ENCODE measurements at places on chromosomes 12 and 14. TPM values are rescaled to one million over a fixed set of nuclear protein-coding genes. Genes with fewer than 3 reads are reported as not detected.

The MYL2 gene
- total RNA-seq: not detected

- H3K4me1 ChIP-seq: no peaks in the 10 kb centered on the region
- no peak overlapping the region for H3K27ac ChIP-seq
- H3K27me3 ChIP-seq: no peaks in the 10 kb centered on the region
- no peak overlapping the region for H3K4me3 ChIP-seq
Measured at GRCh38 chr12:50326590-50327284, 43.4 kb upstream of the LIMA1 start.

DNA sequence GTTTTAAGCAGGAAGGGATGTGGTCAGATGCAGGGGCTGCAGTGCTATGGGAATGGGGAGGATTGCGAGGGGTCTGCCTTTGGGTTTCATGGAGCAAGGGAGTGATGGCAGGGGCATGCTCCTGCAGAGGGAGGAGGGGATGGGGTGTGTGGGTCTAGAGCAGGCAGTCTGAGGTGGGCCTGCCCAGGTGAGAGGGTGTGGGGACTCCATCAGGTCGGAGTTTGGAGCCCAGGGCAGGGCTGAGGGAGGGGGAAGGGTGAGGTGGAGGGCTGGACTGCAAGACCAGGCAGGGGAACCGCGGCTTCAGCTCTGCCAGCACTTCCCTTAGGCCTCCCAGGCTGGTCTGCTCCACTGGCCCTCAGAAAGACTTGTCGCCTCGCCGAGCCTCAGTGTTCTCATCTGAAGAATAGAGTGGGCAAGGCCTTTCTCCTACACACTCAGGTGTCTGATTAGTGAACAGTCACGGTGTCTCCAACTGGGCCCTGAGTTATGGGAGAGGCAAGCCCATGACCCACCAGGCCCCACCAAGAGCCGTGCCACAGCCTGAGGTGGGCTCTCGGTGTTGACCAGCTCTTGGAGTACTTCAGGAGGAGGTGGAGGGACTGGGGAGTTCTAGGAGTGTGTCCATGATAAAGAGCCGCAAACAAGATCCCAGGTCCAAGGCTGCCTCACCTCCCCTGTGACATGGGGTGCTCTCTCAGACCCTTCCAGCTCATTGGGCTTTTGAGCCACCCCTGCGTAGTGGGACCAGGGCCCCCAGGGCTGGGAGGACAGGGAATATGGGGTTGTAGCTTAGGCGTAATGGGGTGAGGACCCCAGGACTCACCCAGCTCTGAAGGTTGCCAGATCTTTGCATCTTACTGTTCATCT is 20.1 kb upstream of the KRT80 start:
- no peaks in the 10 kb centered on the region for H3K4me1 ChIP-seq
- no peak overlapping the region for H3K4me3 ChIP-seq
- no peak for DNase-seq
- H3K27me3 ChIP-seq: peaks cover 13% of the 10 kb centered on the region
- no peaks in the 10 kb centered on the region for H3K36me3 ChIP-seq
- no peak overlapping the region for H3K27ac ChIP-seq

DNA sequence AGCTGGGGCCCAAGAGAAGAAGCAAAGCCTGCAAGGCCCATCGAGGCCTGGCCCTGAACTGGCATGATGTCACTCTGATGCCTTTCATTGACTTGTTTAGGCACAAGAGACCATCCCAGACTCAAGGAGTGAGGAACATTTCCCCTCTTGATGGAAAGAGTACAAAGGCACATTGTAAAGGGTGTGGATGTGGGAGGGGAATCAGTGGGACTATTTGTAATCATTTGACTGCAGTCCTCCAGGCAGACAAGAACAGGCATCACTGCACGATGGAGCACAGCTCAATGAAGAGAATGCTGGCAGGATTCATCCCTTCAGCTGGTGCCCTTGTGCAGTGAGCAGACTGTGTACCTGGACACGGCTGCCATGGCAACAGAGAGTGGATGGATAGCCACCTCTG is 87.9 kb downstream of the LGMN start:
- H3K4me3 ChIP-seq: no peak overlapping the region
- H3K36me3 ChIP-seq: peaks cover 68% of the 10 kb centered on the region
- peaks cover 39% of the 10 kb centered on the region for H3K4me1 ChIP-seq
- no peaks in the 10 kb centered on the region for H3K27me3 ChIP-seq
- no peak for DNase-seq

- H3K27ac ChIP-seq: no peak overlapping the region
- H3K4me1 ChIP-seq: peaks cover 11% of the 10 kb centered on the region
- no peaks in the 10 kb centered on the region for H3K27me3 ChIP-seq
- H3K4me3 ChIP-seq: no peak overlapping the region
- peaks cover 56% of the 10 kb centered on the region for H3K36me3 ChIP-seq
Measured at GRCh38 chr14:100142073-100143040, 17.1 kb downstream of the DEGS2 start.

DNA sequence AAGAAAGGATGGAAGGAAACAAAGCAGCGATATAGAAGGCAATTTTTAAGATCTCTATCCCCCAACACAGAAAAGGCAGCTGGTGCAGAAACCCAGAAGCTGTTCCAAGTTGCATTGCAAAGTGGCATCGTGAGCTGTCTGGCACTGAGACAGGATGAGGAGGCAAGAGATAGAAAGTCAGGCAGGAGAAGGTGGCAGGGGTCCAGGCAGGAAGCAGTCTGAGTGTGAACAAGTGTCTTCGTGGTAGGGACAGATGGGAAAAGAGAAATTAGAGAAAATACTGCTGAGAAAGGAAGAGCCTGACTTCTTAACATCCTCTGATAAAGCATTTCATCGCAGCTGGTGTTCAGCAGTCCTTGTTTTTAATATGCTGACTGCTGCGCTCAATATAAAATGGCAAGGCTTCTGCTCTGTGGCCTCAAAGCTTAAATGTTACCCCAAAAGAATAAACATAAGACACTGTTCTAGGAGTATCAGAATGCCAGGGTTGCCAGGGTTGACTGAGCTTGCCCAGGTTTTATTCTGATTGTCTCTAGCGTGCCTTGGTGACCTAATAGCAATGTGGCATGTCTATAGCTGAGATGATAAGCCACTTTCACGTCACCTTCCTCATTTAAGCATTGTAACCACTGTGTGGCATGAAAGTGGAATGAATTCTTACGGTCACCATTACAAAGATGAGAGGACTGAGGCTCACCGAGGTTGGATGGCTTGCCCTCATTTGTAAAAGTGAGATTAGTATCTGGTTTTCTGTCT is 397.6 kb downstream of the NUAK1 start:
- H3K27me3 ChIP-seq: no peaks in the 10 kb centered on the region
- H3K27ac ChIP-seq: no peak overlapping the region
- DNase-seq: no peak
- H3K4me3 ChIP-seq: no peak overlapping the region

GRCh38 chr14:95234426-95234825 is 77.1 kb upstream of the DICER1 start:
- H3K27ac ChIP-seq: no peak overlapping the region
- no peaks in the 10 kb centered on the region for H3K36me3 ChIP-seq
- H3K4me1 ChIP-seq: no peaks in the 10 kb centered on the region

DNA sequence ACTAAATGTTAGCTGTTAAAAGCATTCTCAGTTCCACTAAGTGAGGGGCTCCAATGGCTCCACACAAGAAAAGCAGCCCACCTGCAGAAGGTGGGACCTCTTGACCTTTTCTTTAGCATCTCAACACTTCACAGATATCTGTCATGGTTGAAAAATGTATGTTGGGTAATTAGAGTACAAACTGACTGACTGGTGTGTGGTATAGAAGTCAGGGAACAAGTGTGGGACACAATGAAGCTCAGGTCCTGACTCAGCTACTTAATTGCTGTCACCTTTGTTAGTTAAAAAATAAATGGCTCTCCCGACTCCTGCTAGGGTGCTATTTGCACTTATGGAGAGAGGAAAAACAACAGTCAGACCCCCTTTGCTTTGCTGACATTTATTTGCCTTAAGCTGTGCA is 299.0 kb downstream of the TTC6 start:
- H3K4me1 ChIP-seq: no peaks in the 10 kb centered on the region
- no peak for DNase-seq
- H3K36me3 ChIP-seq: no peaks in the 10 kb centered on the region
- no peak overlapping the region for H3K27ac ChIP-seq

The ANP32D gene
- not detected for total RNA-seq

GRCh38 chr14:75242546-75243273 is 35.9 kb upstream of the FOS start:
- H3K27ac ChIP-seq: no peak overlapping the region
- no peak for DNase-seq
- peaks cover 16% of the 10 kb centered on the region for H3K4me1 ChIP-seq
- peaks cover 48% of the 10 kb centered on the region for H3K27me3 ChIP-seq

The RPS6KL1 gene
- 3.6 TPM for total RNA-seq

DNA sequence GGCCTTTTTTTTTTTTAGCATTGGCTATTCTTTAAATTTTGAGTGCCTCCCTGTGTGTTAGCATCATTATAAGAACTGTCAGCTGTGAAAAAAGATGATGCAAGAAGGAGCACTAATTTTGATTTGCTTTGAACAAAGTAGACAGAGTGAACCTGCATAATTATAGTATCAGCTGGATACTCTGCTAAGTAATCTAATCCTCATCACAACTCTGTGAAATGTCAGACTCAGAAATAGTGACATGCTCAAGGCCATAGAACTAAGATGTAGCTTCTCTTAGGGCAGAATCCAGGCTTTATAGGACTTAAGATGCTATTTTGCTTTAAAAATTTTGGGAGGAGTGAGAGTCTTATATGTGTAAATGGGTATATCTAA is 31.9 kb downstream of the FBXO34 start:
- no peaks in the 10 kb centered on the region for H3K27me3 ChIP-seq
- H3K4me1 ChIP-seq: peaks cover 43% of the 10 kb centered on the region
- no peak overlapping the region for H3K4me3 ChIP-seq
- H3K36me3 ChIP-seq: peaks cover 23% of the 10 kb centered on the region
- no peak for DNase-seq
- H3K27ac ChIP-seq: no peak overlapping the region

DNA sequence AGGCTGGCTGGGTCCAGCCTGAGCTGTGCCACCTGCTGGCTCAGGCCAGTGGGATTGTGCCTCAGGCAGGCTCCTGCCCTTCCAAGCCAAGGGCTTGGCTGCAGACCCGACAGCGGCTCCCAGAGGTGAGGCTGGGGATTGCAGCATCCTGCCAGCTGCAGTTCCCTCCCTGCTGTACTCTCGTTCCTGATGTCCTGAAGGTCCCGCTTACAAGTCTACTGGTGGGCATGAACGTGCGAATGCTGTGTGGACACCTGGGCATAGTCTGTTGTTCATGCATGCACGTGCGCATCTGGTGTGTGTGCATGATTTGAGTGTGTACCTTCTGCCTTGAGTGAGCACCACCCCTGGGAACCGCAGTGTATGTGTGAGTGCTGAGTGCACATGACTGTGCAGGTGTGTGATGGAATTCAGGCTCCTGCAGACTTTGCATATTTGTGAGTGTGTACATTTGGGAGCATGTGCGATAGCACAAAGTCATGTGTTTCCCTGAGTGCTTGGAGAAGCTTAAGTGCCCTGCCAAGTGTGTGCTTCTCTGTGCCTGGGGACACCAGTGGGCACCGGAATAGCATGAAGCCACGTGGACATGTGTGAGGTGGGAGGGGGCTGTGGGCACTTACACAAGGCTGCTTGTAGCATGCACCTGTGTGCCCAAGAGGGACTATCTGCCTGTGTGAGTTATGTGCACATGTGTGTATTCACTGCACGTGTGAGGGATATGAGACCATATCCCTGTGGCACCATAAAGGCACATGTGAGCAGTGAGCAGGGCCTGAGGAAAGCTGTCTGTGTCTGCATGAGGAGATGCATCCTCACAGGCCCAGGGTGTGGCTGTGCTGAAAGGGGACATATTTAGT is 19.3 kb upstream of the KRT7 start:
- no peaks in the 10 kb centered on the region for H3K36me3 ChIP-seq
- H3K4me3 ChIP-seq: no peak overlapping the region
- H3K27ac ChIP-seq: no peak overlapping the region
- DNase-seq: peak; percentile 71
- no peaks in the 10 kb centered on the region for H3K4me1 ChIP-seq
- peaks cover 16% of the 10 kb centered on the region for H3K27me3 ChIP-seq

The GYS2 gene
- total RNA-seq: not detected

All from activated CD4-positive, alpha-beta memory T cell treated with anti-CD3 and anti-CD28 coated beads, Interleukin-2, amount 10 ng/mL, durations not matched to agents 7 days and 5 days (primary cell).